ENCODE measurements at places on chromosomes 13 and 19.

DNA sequence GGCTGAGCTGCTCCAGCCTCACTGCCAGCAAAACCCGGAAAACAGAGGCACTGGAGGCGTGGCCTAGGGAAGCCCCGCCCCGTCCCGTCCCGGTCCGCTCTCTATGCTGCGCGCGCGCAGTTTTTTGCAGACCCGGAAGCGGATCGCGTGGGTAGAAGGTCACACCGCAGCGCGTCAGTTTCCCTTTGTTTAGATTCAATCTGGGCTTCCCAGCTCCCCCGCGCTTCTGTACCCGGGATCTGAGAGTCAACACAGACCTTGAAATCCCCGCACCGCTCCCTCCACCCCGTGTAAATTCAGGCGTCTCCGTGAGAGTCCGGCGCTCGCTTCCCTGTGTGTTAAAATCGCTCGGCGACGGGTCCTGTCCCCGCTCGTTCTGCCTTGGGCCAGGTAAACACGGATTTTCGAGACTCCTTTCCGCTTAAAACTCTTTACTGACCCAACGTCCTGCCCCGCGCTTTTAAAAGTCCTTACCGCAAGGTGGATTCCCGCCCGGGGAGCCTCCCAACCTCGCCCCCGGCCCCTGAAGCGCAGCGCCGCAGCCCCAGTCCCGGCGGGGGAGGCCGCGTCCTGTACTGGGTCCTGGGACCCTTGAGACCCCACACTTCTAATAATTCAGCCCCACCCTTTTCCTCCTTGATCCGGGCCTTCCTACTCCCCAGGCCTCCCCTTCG, at the start of gene ZNF610:
ZNF610 (plus strand) TSS at position 127 of the 674 bp plus-strand sequence. CDS start 12,930 bp downstream, outside the sequence.
- peak; percentile 84 for DNase-seq

DNA sequence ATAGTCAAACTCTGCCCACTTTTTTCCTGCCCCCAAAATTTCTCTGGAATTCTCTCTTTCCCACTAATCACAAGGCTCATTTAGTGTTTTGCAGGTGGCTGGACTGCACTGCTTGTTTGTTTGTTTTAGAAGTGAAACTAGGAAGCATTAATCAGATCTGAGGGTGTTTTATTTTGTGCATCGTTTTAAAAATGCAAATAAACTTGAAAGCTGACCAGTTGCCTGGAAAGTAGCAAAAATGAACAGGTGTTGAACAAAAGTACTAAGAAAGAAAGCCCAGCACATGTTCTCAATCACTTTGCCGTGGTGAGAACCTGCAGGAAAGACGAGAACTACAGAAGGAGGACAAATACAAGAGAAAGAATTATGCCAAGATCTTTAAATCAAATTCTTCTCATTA, 365.5 kb downstream of the PCDH9 start:
- DNase-seq = no peak

- no peak for DNase-seq
Measured at GRCh38 chr13:114339857-114340534, 25.7 kb downstream of the CHAMP1 start.

DNA sequence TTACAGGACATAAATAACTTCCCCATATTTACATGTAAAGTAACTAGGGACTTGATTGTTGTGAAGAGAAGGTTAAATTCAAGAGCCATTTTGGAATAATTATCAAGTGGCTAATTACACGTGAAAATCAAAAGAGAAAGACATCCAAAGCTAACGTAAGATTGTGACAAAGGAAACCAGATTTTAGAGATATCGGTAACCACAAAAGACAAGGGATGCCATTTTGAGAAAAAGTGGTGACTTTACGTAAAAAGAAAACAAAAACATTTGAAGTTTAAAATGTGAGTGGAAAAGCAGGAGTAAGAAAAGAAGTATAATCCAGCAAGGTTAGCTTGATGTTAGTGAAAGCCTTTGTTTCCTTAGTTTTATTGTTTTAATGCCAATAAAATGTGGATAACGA, 10.9 kb upstream of the VWA8 start:
- DNase-seq = no peak

DNA sequence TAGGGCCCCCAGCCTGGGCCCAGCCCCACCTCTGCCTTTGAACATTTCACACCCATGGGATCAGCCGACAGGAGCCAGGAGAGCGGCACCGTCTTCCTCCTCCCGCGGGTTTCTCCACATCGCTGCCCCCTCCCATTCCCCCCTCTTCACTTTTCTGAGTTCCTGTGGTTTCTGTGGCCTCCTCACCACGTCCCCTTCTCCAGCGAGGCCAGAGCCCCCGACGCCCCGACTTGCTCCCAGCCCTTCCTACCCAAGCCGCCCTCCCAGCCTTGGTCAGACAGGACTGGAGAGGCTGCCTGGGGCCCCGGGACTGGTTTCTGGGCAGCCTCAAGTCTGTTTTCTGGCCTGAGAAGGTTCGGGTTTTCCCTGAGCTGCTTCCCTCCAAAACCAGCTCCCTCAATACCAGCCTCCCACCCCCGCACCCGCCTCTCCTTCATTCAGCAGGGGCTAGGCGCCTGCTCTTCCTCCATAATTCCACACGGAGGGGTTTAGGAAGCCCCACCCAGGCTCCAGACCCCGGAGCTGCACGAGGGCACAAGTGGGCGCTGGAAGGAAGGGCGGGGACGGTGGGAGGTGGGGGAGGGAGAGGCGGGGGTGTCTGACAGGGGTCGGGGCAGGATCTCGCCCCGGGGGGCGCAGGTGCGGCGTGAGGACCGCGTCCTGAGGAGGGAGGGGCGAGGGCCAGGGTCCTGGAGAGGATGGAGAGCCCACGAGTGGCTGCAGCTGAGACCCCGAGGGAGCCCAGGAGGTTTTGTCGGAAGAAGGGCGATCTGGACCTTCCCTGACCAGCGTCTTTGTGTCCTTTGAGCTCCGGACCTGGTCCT, 4.0 kb upstream of the SIGLEC10 start:
- no peak for DNase-seq

- no peak for DNase-seq
Measured at GRCh38 chr13:104385404-104385803, 1319.2 kb upstream of the SLC10A2 start.

GRCh38 chr13:18959229-18959628, 222.4 kb downstream of the TUBA3C start:
- no peak for DNase-seq

GRCh38 chr13:37418490-37418889, 180.1 kb downstream of the POSTN start:
- DNase-seq = no peak

GRCh38 chr13:104634016-104634415, 1567.8 kb upstream of the SLC10A2 start:
- no peak for DNase-seq

- no peak for DNase-seq
Measured at GRCh38 chr19:41442473-41443355, at the start of gene ERICH4. Gene ERICH4 (plus strand): TSS chr19:41443156. CDS start chr19:41443170, 14 bp downstream.

- DNase-seq = no peak
Measured at GRCh38 chr19:8210421-8211101, 1.4 kb downstream of the CERS4 start.

Measured in stimulated activated CD4-positive, alpha-beta T cell treated with anti-CD3 and anti-CD28 coated beads, Interleukin-2, amount 100 ng/mL, for 4 hours (primary cell).